ENCODE measurements at places on chromosomes 6 and 20. TPM values are rescaled to one million over a fixed set of nuclear protein-coding genes. Genes with fewer than 3 reads are reported as not detected.

The EBF4 gene
- total RNA-seq = 7.5 TPM

DNA sequence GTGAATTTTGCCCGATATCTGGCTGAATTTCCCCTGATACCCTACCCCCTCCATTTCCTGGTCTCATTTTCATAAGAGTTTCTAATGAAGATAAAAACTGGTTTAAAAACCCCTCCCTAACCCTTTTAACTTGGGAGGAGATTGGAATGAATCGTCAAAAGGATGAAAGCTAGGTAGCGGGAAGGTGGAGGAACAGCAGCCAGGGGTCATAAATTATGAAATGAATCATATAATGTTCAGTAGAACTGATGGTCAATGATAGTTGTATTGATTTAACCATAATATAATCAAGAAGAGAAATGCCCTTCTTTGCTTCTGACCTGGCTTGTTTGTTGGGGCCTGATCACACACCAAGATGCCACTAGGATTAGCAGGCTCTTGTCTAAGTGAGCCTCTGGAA, 38.5 kb upstream of the SGK1 start:
- no peak overlapping the region for H3K27ac ChIP-seq
- H3K27me3 ChIP-seq = no peaks in the 10 kb centered on the region
- DNase-seq = no peak
- H3K36me3 ChIP-seq = no peaks in the 10 kb centered on the region
- H3K4me1 ChIP-seq = 0 out of 2 replicates have a peak, but pooled peaks cover 3% of the 10 kb centered on the region

DNA sequence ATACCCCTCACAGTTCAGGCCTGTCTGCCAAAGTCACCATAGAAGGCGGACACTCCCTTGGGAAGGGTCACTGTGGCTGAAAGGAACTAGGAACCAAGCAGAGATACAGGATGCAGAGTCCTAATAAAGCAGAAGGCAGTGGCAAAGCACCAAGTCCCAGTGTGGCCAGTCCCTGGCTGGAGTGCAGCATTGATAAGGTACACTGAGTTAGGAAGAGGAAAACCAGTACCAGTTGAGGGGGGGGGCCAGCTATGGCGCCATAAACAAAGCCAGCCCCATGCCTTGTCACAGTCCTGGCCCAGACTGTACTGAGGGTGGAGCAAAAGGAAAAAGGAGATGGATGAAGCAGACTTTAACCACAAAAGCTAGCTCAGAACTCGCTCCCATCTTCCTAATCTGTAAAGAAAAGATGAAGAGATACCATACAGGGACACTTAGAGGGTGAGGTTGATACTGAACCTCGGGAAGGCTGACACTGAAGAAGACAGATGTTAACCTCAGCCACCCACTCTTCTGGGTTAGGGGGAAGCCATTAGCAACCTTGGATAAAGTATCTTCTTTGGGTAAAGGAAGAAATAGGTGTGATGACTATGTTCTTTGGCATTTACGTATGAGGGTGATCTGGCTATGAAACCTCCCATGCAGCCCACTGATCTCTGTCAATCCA, 7.8 kb downstream of the ABHD12 start:
- H3K27me3 ChIP-seq = no peaks in the 10 kb centered on the region
- no peak overlapping the region for H3K27ac ChIP-seq
- H3K4me1 ChIP-seq = peaks cover 37% of the 10 kb centered on the region
- no peak for DNase-seq

GRCh38 chr20:11544029-11544678, 373.5 kb upstream of the BTBD3 start:
- peaks cover 13% of the 10 kb centered on the region for H3K4me1 ChIP-seq

The PRL gene
- total RNA-seq = not detected

The TFEB gene
- 3.8 TPM for total RNA-seq

DNA sequence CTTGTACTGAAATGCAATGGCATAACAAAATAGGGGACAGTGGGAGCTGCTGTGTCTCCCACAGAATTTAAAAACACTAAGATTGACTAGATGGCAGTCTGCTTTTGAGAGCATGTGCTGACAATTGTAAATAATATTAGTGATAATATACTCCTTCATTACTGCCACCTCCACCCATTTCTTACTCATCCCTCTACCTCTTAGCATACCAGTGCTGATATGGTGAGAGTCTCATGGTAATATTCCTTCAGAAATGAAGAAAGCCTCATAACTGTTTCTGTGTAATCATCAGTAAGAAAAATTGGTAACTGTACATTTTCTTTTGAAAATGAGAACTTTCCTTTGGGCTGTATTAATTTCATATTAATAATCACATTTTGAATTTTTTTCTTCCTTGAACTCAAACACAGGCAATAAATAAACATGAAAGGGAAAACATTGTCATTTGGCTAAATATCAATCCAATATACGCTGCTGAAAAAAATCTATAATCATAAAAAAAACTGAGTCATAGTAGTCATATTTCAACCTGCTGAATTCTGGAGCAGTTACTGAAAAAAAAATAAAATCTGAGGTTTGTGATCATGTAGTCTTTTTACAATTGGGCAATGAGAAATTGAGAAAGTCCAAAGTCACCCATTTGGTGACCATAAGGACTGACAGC, 34.6 kb downstream of the FAM83B start:
- H3K27ac ChIP-seq = no peak overlapping the region
- no peaks in the 10 kb centered on the region for H3K27me3 ChIP-seq
- DNase-seq = no peak
- no peak overlapping the region for H3K4me3 ChIP-seq
- peaks cover 33% of the 10 kb centered on the region for H3K4me1 ChIP-seq

All from Caco-2 (cell line).